GM04503 (cell line): ENCODE measurements at places on chromosomes 7 and 10.
A peak's percentile ranks its signal among the peaks of the same experiment; 100 is the strongest.

DNA sequence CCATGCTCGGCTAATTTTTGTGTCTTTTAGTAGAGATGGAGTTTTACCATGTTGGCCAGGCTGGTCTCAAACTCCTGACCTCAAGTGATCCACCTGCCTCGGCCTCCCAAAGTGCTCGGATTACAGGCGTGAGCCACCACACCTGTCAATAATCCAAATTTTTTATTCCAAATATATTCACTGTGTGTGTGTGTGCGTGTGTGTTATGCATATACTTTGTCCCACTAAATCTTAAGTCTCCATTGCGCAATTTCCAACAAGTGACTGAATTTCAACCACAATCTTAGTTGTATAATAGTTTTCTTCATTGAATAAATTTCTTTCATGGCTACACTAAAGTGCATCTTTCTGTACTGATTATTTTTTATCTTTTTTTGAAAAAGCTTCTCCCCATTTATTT lies 2.7 kb downstream of the KRIT1 start:
- DNase-seq: no peak

DNA sequence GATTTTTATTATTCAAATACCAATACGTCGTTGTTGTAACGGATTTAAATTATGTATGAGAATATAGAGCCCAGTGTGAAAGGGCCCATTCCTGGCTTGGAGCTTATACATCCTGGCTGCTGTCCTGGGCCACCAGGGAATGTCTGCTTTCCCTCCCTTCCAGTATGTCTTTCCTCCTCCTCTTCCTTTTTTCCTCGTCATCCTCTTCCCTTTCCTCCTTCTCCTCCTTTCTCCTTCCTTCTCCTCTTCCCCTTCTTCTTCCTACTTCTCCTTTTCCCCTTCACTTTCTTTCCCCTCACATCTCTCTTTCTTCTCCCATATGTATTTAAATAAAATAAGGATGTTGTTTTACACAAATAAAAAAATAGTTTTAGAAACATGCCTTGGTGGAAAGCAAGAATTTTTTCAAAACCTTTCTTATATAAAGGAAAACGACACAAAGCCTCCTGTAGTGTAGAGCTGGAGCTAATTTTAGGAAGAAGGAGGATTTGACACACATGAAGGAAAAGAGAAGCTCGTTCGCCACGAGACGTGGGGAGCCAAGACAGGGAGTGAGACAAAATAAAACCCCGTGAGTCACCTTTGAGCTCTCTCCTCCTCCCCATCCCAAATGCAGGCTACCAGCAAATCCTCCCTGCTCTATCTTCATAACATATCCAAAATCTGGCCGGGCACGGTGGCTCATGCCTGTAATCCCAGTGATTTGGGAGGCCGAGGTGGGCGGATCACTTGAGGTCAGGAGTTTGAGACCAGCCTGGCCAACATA lies 301.1 kb upstream of the LYZL1 start:
- DNase-seq: no peak

- no peak for DNase-seq
Observed at GRCh38 chr10:61187601-61188000, 243.6 kb upstream of the RHOBTB1 start.

GRCh38 chr7:138961159-138961558 lies 20.0 kb downstream of the KIAA1549 start:
- no peak for DNase-seq

DNA sequence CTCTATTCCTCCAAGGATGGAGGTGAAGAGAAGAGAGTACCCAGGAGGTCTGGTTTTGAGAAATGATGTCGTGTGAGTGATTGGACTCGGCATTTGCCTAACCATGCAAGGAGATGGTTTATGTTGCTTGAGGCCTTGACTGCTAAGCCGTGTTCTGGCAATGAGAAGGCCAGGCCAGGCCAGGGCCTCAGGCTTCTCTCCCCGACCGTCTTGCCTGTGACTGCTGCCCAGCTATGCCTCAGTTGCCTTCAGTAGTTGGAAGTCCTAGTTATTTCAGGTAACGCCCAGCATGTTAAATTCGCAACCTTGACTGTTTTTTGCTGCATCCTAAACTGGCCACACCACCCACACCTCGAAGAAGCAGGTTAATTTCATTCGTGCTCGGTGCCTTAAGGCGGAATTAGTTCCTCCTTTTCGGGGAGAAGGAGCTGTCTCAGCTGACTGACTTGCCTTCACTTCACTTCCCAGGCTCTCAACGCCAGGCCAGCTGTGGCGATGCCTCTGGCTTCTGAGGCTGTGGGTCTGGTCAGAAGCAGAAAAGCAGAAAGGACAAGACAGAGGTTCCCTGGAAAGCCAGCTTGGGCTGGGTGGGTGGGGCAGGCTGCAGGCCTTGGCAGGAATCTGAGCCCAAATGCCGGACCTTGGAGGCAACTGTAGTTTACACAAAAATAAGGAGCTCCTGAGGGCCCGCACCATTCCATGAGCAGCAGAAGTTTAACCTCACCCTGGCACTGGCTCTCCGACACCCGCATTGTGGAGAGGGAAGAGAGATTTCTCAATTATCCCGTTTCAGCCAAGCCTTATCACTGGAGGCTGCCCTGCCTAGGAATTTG lies 61.9 kb upstream of the SAMD8 start:
- DNase-seq: no peak

GRCh38 chr10:131997366-131998049 lies 15.8 kb upstream of the BNIP3 start:
- DNase-seq: peak; percentile 26

GRCh38 chr10:131685007-131685406 lies 215.8 kb upstream of the PPP2R2D start:
- DNase-seq: no peak

DNA sequence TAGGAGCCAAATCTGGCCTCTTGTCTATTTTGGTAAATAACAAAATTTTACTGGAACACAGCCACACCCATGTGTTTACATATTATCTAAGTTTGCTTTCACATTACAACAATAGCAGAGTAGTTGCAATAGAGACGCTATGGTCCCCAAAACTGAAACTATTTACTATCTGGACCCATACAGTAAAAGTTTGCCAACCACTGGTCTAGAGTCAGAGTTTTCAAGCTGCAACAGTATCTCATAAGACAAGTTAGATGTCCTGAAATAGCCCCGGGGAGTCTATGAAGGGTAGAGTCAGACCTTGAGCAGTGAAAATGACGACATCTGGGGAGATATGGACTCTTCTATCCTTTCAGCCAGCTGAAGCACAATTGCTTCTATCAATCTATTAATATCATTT lies 74.2 kb downstream of the CTNNA3 start:
- no peak for DNase-seq

- no peak for DNase-seq
Observed at GRCh38 chr10:61284222-61284890, 168.8 kb downstream of the TMEM26 start.

DNA sequence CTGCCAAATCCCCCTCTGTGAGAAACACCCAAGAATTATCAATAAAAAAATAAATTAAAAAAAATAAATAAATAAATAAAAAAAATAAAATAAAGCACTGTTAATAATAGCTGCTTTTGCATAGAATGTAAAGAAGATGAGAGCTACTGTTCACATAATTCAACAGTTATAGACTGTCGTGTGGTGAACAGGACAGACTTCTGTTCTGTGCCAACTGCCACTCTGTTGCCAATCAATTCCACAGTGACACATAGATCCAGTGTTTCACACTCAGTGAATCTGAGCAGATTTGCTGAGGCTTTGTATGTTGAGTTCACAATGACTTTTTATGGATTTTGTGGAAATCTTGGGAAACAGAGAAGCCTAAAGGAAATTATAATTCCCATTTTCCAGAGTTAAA lies 14.9 kb downstream of the ARHGAP19 start:
- DNase-seq: no peak
